ENCODE measurements at places on chromosomes 5 and 9. TPM values are rescaled to one million over a fixed set of nuclear protein-coding genes. Genes with fewer than 3 reads are reported as not detected.
A peak's percentile ranks its signal among the peaks of the same experiment; 100 is the strongest.

- DNase-seq = no peak
These were observed 264.7 kb downstream of the TRIM32 start for GRCh38 chr9:116951588-116952435.

DNA sequence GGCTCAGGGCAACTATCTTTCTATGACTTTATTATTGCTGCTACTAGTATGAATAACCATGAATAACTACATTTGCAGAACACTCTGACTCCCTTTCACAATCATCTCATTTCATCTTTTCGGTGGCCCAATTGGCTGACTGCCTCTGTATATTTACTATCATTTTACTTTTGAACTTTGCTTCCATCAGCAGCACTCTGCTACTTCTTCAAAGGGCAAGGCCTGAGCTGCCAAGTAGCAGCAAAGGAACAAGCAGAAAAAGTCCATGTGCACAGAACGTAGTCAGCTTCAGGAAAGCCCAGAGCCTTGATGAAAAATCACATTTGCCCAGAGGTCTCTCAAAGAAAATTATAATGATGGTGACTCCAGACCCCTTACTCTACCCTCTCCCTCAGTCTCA, 214.5 kb upstream of the PUM3 start:
- no peak for DNase-seq

The ADAMTS16 gene
- not detected for total RNA-seq

The CCL19 gene
- total RNA-seq = not detected

DNA sequence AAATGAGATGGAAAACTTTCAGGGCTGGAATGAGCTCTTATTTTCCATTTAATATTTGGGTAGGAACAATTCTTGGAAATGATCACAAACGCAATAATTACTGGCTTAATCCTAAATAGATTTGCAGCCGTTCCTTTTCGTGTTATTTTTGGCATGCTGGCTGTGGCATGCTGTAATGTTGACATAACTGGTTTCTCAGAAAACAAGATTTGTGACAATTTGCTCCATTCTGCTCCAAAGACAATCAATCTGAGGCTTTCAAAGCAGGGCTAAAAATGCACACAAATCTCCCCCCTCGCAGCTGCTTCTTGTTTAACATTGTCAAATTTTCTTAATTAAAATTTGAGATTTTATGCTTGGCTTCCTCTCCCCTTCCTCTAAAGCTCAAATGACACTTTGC, 151.2 kb downstream of the TTC39B start:
- DNase-seq = peak; percentile 96

GRCh38 chr5:104540448-104540847, 977.9 kb upstream of the NUDT12 start:
- DNase-seq = no peak

GRCh38 chr5:91142819-91143218, 240.3 kb downstream of the ARRDC3 start:
- no peak for DNase-seq

The GRXCR2 gene
- total RNA-seq = not detected

GRCh38 chr5:44535621-44536020, 146.4 kb upstream of the FGF10 start:
- DNase-seq = no peak

The IRX1 gene
- not detected for total RNA-seq

The PLPP7 gene
- 6.0 TPM for total RNA-seq

- DNase-seq = no peak
These were observed 123.7 kb downstream of the SNCAIP start for GRCh38 chr5:122435761-122436160.

- DNase-seq = peak; percentile 19
These were observed 41.8 kb upstream of the DPYSL3 start for GRCh38 chr5:147551677-147552076.
